Endothelial cell of umbilical vein (primary cell): ENCODE measurements at places on chromosomes 11 and 22.

- DNase-seq: no peak
Measured at GRCh38 chr11:92324890-92325289, 100.3 kb downstream of the FAT3 start.

DNA sequence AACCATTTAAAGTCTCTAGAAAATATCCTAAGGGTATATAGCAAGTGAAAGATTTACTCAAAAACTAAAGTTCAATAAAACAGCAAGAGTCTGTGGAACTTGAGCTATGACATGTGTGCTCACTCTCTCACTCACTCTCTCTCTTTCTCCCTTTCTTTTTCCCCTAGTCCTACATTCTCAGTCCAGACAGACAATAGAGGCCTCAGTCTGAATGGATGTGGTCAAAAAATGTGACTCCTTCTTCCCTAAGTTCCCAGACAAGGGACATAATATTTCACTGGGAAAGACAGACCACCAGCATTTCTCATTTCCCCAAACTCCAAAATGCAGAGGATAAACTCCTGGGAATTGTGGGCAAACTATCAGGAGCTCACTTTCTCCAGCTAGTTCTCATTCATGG lies 17.6 kb upstream of the APLNR start:
- DNase-seq: no peak

DNA sequence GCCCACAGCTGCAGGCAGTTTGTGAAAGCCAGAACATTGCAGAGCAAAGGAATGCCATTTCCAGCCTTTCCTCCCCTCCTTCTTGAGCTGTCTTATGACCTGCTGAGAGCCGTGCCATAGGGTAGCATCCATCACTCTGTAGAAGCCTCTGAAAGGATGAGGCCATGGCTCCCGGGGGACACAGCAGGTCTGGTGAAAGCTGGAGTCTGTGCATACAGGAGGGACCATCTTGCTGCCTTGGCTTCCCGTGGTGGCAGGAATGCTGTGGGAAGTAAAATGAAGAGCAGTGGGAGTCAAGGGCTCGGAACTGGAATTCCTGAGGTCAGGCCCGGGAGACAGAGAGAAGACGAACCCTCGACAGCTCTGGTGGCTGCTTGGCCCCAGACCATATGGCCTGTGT lies 30.9 kb downstream of the ANO1 start:
- no peak for DNase-seq

DNA sequence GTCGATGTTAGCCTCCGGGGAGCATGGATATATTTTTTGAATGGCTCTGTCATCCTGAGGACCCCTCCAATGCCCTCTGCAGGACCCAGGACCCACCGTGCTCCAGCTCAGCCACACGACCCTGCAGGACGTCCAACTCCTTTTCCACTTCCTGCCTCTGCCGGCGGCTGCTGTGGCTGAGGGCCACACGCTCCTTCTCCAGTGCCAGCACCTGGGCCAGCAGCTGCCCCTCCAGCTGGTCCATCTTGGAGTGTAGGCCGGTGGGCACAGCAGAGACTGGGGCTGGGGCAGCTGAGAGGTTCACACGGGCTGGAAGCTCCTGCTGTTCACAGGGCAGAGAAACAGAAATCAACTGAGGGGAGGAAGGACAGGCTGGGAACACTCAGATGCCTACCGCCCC lies 15.6 kb downstream of the NPTXR start:
- no peak for DNase-seq

DNA sequence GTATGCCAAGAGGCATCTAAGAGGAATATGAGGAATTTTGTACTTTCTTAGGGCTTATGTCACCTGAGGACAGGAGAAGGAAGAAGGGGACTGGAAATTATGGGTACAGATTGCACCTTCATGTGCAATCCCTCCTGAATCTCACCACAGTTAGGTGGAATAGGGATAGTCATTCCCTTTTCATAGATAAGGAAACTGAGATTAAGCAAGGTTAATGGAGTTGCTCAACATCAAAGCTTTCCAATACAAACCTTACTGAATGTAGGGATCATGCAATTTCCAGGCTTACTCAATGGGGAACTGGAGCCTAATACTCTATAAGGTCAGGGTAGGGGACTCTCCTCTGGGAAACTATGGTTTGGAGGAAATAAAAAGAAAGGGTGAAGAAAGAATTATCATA lies 133.0 kb downstream of the C11orf87 start:
- DNase-seq: no peak

DNA sequence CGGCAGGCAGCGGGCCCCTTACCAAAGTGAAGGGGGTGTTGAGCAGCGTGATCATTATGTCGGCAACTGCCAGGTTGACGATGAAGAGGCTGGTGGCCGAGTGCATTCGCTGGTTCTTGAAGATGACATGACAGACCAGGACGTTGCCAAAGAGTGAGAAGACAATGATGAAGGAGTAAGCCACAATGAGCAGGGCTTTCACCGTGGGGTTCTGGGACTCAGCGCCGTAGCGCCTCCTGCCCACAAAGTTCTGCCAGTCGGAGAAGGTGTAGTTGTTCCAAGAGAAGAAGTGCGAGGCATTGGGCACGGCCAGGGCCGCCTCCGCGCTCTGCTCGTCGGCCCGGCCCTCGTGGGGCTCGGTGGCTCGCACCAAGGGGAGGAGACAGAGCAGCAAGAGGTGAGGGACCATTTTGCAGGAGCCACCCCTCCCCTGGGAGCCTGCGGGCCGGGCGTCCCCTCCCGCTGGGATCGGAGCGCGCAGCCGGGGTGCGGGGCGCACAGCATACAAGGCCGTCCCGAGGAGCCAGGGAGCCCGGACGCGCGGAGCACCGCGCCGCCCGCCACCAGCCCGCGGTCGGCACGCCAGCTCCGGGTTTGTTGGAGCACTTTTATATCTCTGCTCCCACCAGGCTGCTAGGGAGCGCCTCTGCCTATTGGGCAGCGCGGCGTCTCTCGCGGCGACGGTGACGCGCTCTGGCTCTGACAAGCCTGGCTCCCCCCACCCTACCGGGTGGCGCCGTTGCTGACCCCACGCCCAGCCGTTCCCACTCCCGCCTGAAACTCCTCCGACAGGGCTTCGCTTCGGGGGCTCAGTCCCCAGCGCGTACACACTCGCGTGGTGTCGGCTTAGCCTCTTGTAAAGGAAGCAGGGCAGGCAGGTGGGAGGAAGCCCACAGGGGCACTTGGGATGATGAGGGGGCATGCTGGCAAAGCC lies at the start of gene GPR83:
TSS of gene GPR83 (minus strand) at position 581 of the 934 bp plus-strand sequence. CDS start at position 409, 172 bp downstream.
- peak; percentile 18 for DNase-seq

DNA sequence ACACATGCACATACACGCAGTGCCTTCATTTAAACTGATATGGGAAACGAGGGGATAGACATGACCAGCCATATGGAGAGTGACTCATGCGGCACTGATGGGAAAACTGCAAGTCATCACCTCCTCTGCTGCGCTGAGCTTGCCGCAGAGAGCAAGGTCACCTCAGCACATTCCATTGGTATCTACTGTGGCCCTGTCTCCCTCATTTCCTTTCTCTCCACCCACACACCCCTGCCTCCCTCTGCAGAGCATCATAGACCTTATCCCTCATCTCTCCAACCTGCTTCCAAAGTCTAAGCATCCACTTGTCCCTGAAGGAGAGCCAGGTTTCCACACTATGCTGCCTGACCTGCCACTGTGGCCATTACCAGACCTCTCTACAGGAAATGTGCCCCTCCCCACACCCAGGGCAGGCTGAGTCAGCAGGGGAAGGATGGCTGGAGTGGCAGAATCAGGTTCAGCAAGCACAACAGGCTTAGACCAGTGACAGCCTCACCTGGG lies 116.9 kb upstream of the SNX19 start:
- peak; percentile 15 for DNase-seq

DNA sequence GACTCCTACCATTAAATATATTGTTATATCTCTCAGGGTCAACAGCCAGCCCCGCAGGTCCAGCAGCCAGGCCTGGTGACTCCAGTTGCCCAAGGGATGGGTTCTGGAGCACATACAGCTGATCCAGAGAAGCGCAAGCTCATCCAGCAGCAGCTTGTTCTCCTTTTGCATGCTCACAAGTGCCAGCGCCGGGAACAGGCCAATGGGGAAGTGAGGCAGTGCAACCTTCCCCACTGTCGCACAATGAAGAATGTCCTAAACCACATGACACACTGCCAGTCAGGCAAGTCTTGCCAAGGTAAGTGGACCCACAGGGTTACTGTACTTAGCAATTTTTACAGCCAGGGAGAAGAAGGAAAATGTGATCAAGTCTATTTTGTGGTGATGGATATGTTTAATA lies 35.1 kb downstream of the EP300 start:
- no peak for DNase-seq

- no peak for DNase-seq
Measured at GRCh38 chr11:124889191-124890091, 8.2 kb downstream of the ROBO4 start.

DNA sequence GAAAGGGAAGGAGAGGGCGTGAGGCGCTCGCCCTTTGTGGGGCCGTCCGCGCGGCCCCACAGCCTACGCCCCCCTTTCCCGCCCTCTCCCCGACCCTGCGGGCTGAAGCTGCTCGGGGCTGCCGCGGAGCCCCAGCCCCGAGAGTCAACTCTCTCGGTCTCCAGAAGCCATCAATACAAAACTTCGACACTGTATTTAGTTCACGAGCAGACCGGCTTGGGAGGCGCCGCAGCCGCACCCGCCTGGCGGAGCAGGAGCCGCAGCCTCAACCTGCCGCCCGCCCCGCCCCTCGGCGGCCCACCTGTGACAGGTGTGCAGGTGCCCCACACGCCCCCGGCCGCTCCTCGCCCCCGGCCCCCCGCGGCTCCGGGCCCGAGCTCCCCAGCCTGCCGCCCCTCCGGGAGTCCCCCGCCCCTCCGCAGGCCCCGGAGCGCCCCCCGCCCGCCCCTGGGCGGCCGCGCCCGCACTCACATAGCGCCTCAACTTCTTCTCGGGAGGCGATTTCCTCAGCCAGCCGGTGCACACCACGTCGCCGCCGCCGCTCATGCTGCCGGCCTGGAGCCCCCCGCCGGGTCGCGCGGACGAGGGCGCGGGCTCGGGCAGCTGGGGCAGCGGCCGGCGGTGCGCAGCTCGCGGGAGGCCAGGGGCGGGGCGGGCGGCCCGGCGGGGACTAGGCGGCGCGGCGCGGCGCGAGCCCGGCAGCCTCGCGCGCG lies at the start of gene GAB2:
TSS of gene GAB2 (minus strand) at position 646 of the 713 bp plus-strand sequence. CDS start at position 546, 100 bp downstream.
- DNase-seq: peak; percentile 16

DNA sequence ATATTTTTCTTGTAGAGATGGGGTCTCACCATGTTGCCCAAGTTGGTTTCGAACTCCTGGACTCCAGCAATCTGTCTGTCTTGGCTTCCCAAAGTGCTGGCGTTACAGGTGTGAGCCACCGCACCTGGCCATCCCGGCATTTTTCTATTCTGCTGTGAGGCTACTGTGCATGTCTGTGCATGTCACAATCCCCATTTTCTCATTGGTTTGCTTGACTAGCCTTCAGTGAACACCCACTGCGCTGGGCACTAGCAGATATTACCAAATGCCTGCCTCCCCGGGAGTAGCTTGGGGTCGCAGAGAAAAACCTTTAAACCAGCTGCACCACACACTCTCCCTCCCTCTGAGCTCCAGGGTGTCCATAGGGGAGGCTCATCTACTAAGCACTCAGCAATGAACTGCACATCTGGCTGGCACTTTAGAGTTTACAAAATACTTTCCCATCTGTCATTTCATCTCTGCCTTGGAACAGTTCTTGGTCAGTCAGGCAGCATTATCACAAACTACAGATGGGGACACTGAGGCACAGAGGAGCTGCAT lies 4.9 kb downstream of the CSNK1E start:
- DNase-seq: no peak

- no peak for DNase-seq
Measured at GRCh38 chr11:11378184-11378940, 25.3 kb upstream of the CSNK2A3 start.

DNA sequence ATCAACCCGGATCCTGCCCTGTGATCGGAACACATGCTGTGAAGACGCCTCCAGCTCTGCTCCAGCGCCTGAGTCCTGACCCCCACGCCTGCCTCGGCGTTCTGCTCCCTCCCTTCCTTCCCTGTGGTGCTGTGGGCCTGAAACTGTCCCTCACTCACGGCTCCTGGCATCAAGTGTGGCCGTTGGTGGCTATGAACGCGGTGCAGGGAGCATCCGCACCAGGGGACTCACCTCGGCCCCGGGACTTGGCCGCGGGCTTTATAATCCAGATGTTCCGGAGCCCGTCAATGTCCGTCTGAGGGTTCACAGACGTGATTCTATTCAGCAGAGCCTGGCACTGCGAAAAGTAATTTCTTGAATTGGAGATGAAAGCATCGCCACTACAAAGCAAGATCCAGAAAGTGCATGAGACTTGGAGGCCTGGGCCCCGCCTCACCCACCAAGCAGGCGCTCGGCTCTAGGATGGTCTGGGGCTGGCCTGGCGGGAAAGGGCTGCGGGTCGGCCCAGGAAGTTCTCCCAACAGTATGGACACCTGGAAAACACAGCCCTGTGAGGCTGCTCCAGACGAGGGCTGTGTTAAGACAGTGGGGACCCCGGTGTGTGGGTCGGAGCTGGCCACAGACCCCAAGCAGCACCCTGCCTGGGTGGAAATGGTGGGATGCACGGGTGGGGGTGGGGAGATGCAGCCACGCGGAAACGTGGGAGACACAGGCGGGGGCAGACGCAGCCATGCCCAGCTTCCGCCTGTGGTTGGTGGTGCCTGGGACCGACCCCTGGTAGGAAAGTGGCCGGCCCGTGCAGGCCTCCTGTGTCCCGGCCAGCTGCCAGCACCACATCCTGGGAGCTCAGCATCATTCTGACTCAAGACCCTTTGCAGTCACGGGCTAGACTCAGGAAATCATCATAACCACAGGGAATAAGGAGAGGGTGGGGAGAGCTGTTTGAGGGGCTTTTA lies 21.8 kb upstream of the IL17REL start:
- DNase-seq: no peak

GRCh38 chr11:122780296-122780949 lies 57.9 kb upstream of the CRTAM start:
- DNase-seq: no peak

DNA sequence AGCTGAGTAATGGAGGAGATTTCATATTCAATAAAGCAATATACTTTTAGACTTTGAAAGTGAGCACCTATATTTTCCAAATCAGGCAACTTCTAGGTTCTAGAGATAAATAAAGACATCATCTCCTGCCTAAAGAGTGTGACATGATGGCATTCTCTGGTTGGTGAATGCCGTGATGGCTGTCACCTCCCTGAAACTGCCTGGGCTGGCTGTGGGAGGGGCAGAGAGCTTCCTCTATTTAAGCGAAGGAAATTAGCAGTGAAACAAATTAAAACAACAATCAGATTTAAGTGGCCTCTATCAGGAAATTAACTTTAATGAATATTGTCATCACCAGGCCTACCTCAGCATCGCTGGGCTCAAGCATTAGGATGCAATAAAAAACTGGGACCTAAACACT lies 113.9 kb downstream of the ARL14EP start:
- no peak for DNase-seq
